ENCODE measurements at places on chromosomes 11 and 22.
A peak's percentile ranks its signal among the peaks of the same experiment; 100 is the strongest.

GRCh38 chr11:114317787-114318137 lies 21.6 kb downstream of the NNMT start:
- peak; percentile 30 for DNase-seq

DNA sequence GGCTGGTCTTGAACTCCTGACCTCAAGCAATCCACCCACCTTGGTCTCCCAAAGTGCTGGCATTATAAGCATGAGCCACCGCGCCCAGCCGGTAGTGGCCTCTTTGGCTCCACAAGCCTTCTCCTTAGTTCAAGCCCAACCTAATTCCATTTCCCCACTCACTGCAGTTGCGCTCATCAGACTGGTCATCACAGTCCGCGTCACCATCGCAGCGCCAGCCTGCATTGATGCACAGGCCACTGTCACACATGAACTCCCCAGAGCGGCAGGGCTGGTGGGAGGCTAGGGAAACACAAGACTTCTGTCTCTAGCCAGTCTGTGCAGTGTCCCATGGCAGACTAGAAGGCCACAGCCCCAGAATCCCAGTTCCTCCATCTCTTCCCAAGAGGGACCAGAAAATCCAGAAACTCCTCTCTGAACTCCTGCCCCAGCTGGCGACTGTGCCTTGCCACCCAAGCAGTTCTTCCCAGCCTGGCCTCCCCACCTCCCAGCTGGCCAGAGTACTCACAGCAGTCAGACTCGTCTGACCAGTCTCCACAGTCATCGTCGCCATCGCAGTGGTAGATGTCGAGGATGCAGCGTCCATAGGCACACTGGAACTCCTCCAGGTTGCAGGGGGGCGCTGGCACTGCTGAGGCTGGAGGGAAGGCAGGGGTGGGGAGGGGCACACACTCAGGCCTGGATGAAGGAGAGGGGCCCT lies 19.8 kb downstream of the LRP4 start:
- DNase-seq, result no peak

DNA sequence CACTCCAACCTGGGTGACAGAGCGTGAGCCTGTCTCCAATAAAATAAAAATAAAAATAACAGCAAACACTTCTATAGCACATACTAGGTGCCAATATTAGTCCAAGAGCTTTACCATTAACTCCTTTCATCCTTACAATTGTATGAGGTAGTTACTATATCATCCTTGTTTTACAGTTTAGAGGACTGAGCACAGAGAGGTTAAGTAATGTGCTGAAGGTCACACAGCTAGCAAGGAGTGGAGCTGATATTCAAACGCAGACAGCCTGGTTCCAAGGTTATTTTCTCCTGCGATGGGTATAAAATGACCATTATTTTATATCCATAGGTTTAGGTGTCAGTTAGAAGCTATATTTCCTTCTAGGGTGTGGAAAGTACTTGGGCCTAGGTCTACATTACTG lies 80.7 kb upstream of the LMO1 start:
- DNase-seq, result no peak

- DNase-seq, result no peak
Observed at GRCh38 chr11:1113405-1114201, 38.9 kb downstream of the MUC2 start.

DNA sequence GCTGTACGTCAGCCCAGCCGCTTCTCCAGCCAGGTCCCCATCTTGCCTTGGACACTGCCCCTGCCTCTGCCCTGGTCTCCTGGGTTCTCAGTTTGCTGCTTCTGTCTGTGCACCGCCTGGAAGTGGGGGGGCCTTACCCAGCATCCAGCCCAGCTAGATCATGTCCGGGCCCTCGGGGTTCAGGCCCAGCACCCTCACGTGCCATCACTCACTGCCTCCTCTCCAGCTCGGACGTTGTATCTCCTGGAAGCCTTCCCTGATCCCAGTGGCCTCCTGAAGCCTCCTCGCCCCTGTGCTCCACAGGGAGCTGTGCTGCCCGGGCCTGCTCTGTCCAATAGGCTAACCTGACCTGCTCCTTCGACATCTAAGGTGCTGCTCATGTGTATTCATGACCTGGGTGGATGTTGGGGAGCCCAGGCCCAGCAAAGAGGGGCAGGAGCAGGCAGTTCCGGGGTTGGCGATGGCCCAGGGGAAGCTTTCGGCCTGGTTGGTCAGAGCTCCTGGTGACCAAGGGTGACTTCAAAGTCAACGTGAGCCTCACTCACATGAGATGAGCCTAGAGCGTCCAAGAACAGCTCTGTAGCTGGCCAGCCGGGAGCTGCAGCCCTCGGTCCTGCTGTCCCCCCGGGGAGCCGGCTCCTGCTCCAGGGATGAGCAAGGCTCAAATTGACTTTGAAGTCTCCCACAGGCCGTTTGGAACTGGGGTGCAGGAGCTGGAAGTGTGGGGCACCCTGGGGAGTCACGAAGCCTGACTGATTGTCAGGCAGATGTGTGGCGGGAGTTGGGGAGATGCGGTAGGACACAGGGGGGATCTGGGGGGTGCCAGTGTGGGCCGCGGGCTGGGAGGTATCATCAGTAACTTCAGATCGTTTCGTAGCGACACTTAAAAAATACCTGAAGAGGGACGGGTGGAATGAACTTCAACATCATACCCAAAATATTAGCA lies 5.2 kb upstream of the ASCL2 start:
- no peak for DNase-seq

DNA sequence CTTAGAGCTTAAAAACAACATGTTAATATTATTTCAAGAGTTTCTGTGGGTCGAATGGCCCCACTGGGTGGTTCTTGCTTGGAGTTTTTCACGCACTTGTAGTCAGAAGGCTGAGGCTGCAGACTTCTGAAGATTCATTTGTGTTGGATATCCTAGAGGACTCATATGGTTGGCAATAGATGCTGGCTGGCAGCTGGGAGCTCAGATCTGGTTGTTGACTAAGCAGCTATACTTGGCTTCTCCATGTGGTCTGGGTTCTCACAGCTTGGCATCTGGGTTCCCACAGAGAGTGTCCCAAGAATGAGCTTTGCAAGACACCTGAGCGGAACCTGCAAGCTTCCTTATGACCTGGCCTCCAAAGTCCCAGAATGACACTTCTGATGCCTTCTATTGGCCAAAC lies 163.9 kb upstream of the ZC3H12C start:
- DNase-seq, result no peak

DNA sequence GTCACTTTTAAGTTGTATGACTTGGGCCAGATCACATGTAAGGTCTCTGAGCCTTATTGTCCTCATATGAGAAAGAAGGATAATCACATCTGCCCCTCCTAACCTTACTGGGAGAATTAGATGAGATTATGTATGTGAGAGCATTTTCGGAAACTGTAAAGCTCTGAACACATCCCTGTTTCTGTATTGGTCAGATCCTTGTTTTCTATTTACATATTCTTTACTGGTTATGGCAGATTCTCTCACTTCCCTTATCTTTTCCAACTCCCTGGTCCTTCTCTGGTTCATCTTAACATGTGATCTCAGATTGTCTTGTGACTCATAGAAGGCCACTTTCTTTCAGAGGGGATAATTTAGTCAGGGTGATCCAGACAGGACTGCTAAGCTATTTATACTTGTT lies 41.8 kb downstream of the CCDC81 start:
- DNase-seq, result no peak

- no peak for DNase-seq
Observed at GRCh38 chr11:128422576-128423370, 164.6 kb downstream of the ETS1 start.

GRCh38 chr22:19929586-19930550 lies 11.7 kb upstream of the COMT start:
- DNase-seq, result no peak

DNA sequence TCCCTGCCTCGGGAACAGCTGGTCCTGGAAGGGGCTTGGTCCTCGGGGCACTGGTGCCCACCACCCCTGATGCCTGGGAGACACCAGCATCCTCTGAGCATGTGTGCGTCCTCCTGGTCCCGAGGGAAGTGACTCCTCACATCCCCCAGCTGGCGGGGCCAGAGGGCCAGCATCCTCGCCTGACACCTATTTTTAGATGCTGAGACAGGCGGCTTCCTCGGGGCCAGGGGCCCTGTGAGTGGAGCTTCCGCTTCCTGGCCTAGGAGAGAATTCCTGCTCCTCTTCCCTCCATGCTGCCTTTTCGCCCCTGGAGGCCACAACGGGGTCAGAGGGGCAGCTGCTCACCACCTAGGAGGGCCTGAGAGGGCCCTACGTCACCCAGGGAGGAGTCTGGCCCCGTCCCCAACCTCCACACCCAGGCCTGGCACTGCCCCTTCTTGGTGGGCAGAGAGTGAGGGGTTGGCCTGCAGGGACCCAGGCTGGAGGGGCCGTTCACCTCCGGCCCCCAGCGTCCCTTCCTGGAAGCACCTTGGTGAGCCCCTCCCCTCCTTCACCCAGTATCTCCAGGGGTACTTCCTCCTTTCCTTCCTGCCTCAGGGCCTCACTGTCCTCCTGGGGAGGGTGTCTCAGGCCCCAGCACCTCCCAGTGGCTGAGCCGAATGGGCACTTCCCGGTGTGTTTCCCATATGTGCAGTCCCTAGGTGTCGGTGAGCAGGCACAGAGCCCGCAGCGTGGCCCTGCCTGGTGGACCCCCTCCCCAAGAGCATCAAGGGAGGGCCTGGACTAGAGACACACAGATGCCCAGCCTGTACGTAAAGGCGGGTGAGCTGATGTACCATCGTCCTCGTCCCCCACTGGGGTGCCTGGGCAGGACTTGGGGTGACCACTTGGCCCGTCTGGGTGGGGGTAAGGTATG lies 6.1 kb downstream of the CD81 start:
- DNase-seq, result no peak

DNA sequence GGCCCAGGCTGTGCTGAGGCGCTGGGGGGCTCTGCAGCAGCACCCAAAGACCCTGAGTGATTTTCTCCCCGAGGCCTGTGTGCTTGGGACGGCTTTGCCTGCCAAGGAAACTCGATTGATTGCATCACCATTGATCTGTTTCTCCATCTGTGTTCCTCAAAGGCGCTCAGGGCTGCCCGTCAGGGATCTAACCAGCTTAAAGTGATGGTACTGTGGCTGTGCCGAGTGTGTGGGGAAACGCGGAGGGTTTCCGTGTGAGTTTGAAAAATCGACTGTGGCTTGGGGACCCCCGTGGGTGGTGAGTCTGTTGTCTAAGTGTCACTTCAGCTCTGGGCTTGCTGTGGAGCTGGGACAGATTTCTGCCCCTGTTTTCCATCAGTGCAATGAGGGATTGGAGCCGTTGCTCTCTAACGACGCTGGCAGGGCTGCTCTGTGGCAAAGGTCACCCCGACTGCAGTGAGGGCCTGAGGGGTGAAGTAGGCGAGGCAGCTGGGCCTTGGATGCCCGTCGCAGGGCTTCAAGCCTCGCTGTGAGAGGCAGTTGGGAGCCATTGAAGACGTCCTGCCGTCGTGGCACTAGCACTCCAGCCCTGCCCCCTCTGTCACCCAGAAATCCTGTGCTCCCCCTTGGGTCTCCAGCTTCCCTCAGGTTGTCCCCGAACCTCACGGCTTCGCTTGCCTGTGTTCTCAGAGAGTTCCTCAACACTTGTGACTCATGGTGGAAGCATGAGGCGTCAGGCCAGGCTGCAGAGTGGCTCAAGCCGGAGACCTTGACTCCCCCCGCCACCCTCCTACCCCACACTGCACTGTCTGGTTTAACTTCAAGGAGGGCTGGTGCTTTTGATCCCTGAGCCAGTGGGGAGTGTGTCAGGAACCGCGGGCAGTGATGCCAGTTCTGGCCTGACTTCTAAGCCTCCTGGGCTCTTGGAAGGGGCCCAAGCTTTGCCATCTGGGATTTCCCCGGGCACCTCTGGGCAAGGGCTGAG lies 21.8 kb downstream of the CACNA1I start:
- no peak for DNase-seq

DNA sequence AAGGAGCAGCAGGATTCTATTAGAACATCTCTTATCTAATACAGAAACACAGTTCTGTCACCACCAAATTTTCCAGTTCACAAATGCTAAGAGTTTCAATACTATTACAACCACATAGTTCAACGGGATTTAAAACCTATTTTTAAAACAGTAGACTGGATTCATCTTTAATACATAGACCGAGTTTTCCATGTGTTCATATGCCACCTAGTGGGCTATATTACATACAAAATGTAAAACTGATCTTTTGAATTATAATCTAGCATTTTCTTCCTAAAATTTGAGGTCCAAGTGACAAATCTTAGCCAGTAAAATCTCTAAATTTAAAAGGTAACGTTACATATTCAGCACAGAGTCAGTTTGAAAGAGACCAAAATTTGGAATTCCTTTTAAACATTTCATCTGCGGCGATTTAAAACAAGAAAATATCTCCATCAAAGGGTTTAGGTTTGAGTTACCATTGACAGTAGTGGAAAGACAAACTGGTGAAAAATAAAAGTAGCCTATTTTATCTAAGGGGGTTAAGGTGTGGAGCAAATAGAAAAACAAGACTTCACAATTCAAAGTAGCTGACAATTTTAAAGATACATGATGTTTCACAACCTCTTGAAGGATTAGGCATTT lies 269.3 kb upstream of the MPPED2 start:
- DNase-seq, result no peak

GRCh38 chr11:73167363-73167954 lies 25.3 kb upstream of the FCHSD2 start:
- no peak for DNase-seq

DNA sequence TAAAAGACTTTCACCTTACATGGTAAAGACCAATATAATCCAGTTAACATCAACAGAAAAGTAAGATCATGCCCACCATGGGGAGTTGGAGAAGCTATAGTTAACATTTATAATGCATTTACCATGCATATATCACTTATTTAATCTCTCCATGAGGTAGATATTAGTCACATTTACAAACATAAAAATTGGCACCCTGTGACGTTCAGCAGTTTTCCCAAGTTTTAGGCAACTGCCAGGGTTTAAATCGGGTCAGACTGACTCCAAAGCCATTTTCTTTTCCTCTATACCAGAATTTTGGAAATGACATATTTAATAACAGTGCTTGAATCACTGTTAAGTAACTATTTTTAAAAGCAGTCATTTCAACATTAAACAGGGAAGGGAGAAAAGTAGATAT lies 266.3 kb downstream of the DDX10 start:
- no peak for DNase-seq

DNA sequence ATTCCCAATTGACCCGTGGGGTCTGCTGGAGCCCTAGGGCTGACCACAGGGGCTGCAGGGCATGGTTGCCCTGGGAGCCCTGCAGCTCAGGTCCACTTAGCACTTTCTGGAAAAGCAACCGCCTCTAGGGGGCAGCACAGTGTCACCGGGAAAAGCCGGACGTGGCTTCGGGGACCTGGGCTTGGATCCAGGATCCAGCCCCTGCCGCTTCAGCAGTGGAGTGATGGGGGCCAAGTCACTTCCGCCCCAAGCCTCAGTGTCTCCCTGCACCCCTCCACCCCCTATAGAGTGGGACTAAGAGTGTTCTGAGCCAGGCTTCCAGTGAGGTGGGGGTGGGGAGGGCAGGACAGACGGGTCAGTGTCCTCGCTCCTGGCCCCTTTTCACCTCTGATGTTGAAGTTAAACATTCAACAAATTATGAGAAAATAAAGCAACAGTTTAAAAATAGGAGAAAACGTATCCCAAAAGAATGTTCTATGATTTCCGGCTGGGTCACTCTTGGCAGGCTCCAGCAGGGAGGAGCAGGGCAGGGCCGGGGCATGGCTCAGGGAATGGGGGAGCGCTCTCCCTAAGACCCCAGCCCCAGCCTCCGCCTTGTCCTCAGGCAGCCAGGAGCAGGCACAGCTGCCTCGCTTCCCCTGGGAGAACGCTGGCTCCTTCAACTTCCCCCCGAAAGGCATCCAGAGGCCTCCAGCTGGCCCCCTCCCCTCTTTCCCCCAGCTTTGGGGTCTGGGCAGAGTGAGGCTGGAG lies 96.5 kb upstream of the FGF3 start:
- DNase-seq, result peak; percentile 50
